ENCODE measurements at places on chromosomes 2 and 18.

DNA sequence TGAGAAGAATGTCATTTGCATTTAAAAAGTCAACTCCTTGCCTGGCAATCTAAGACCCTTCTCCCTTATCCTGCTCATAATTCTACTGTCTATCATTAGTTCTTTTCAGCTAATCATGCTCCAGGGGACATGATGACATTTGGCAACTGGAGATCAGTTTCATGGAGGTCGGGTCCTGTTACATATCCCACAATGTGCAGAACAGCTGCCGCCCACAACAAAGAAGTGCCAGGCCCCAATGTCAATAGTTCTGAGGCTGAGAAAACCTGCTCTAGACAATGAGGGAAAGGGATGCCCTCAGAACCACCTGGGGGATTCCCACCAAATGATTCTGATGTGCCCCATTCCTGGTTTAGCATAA is 53.4 kb upstream of the IL1RL1 start:
- DNase-seq, result no peak

GRCh38 chr2:174544156-174544555 is 53.4 kb downstream of the WIPF1 start:
- no peak for DNase-seq

- no peak for DNase-seq
These were observed 15.9 kb downstream of the FAM171B start for GRCh38 chr2:186709529-186710450.

GRCh38 chr2:210387074-210387473 is 72.1 kb upstream of the MYL1 start:
- DNase-seq, result no peak

GRCh38 chr2:74959106-74959751 is 786 bp downstream of the POLE4 start:
- DNase-seq, result no peak

DNA sequence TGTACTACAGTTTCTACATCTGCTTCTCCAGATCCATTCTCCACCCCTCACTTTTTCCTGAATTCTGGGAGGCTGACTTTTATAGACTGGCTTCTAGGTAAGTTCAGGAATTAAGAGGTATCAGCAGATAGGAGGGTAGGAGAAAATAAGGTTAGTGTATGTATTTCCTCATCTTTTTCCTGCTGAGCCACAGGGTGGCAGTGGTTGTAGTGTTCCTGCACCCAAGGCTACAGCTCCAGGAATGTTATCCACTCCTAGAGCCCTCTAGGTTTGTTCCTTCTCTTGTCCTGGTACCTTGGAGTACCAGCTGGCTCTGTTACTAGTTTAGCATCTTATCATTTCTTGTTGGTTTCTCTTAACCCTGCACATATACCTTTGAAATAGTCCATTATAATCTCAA is 40.7 kb upstream of the C2orf66 start:
- DNase-seq, result peak; percentile 7

DNA sequence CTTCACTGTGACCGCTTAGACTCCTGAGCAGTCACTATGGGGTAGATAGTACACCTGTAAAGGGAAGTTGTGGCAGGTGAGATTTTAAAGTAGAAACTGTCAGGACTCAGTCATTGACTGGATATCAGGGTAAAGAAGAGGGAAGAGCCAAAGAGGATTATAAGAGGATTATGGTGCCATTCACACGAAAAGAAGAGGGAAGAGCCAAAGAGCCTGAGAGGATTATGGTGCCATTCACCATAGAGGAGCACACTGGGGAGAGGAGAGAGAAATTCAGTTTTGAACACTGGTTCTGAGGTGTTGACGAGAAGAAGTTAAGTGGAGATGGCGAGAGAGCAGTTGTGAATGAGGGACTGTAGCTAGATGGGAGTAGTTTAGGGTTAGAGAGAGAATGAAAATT is 16.9 kb upstream of the KCNJ13 start:
- no peak for DNase-seq
